ENCODE measurements at places on chromosomes 2 and 18.

DNA sequence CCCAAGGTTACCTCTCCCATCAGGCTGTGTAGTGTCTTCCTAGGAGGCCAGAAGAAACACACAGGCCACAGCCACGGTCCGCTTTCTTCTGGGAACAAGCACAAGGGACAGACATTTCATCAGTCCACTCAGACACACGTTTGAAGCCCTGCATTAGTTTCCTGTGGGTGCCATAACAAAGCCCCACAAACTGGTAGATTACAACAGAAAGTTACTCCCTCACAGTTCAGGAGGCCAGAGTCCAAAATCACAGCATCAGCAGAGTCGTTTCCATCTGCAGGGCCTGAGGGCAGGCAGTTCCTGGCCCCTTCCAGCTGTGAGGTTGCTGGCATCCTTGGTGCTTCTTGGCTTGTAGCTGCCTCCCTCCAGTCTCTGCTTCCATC, 8.8 kb upstream of the PRLH start:
- DNase-seq: no peak

DNA sequence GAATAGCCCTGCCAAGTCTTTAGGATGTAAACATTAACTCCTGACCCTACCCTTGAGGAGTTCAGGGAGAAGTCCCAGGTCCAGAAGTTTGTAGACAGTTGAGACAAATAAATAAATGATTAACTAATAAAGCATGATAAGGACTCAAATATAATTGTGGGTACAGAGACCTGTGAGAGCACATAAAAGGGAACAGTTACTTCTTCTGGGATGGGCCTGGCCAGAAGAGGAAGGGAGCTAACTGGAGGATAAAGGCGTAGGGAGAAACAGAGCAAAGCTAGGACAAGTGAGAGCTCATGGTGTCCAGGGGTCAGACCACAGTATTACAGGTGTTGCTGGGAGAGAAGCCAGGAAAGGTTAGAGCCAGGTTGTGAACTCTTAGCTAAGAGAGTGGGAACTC, 3.0 kb downstream of the LCLAT1 start:
- DNase-seq: no peak

- DNase-seq: no peak
These were observed 133.6 kb upstream of the ERBB4 start for GRCh38 chr2:212672186-212672585.

GRCh38 chr18:79448621-79449020, 52.9 kb downstream of the NFATC1 start:
- no peak for DNase-seq

- DNase-seq: no peak
These were observed 59.9 kb downstream of the DYM start for GRCh38 chr18:49400398-49401072.

- DNase-seq: no peak
These were observed 819 bp upstream of the MAP3K2 start for GRCh38 chr2:127388423-127389164.

GRCh38 chr18:11872479-11873136, 21.4 kb downstream of the CHMP1B start:
- DNase-seq: no peak

- DNase-seq: no peak
These were observed 409.8 kb downstream of the GPD2 start for GRCh38 chr2:156845806-156846558.

GRCh38 chr2:241088376-241088775, 13.7 kb downstream of the MTERF4 start:
- no peak for DNase-seq
